ENCODE measurements at places on chromosomes 3 and 15. TPM values are rescaled to one million over a fixed set of nuclear protein-coding genes. Genes with fewer than 3 reads are reported as not detected.

Gene ATP13A4
- total RNA-seq = 1.1 TPM

DNA sequence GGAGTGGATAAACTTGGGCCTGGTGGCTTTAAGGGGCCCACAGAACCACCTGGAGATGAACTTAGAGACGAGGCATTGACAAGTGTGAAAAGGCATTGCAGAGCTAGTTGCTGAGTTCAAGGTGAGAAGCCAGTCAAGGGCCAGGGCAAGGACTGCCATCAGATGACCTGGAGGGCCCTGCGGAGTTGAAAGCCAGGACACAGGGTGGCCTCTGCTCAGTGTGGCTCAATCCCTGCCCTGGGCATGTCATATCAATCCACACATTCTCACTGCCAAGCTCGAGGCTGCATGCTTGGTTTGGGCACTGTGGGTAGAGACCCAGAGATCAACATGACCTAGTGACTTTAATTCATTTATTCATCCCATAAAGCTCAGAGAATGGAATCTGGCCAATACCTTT lies 9.2 kb downstream of the PAQR5 start:
- H3K27ac ChIP-seq = no peak overlapping the region
- no peak overlapping the region for H3K4me3 ChIP-seq
- H3K36me3 ChIP-seq = no peaks in the 10 kb centered on the region

DNA sequence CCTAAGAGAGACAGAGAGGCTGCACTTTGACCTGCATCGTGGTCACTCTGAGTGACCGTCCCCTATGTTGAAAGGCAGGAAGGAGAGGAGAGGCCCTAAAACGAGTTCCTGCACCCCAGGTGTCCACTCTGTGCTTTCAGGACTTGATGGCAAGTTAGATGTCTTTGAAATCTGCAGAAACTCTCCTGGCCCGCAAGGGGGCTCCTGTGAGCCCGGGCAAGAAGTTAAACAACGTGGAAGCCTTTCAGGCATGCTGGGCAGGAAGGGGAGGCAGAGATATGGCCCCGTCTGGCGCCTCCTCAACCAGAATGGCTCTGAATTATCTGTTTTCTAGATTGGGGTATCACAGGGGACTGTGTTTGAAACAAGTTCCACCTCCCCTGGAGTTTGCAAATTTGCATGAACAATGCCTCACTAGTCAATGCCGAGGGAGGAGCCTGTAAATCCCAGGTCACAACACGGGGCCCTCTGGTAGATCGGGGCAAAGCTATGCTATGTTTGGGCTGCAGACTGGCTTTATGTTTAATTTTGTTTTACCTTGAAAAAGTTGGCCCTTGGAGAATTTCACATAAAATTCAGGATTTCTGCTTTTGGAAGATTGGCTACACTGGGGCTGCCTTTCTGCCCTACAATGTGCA lies 9.8 kb downstream of the CTXND1 start:
- no peak overlapping the region for H3K27ac ChIP-seq
- no peak overlapping the region for H3K4me3 ChIP-seq
- H3K4me1 ChIP-seq = peaks cover 3% of the 10 kb centered on the region
- peaks cover 20% of the 10 kb centered on the region for H3K27me3 ChIP-seq
- DNase-seq = no peak

DNA sequence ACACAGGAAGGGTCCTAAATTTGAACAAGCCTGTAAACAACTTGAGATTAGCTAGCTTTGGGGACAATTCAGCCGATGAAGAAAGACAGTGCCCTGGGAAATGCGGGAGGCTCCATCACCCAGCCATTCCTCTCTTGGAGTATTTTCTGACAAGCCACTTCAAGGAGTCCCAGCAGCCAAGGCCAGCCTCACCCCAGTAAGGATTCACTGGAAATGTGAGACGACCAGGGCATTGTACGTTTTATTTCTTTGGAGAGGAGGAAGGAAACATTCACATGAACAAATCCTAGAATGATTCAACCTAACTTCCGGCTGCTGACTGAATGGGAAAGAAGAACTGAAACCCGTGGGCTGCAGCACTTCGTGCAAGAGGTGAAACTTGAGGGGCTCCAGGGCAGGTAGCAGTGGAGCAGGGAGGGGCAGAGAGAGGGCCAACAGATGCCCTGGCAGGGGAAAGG lies 116.4 kb upstream of the ARHGEF3 start:
- peak; percentile 47 for DNase-seq
- peaks cover 13% of the 10 kb centered on the region for H3K36me3 ChIP-seq
- no peaks in the 10 kb centered on the region for H3K27me3 ChIP-seq
- H3K27ac ChIP-seq = peak overlapping the region; percentile 98

DNA sequence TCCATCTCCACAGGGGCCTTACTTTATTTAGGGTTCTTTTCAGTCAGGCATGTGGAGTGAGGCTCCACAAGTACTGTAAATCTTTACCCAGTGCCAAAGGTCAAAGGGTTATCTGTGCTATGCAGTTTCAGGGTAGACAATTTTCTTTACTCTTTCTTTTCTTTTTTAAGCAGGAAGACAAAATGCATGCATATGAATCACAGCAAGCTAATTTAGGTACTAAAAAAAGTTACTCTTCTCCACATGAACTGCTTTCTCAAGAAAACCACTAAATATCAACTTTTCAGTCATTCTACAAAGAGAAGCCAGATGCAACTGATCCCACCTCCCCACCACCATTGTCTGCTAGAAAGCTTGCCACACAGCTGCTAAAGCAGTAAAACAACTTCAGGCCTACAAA lies 73.3 kb upstream of the PYGO1 start:
- no peak overlapping the region for H3K27ac ChIP-seq
- peaks cover 2% of the 10 kb centered on the region for H3K27me3 ChIP-seq
- H3K4me3 ChIP-seq = no peak overlapping the region
- H3K4me1 ChIP-seq = peaks cover 6% of the 10 kb centered on the region

Gene HRG
- not detected for total RNA-seq

GRCh38 chr3:137963463-137963862 lies 46.5 kb upstream of the CLDN18 start:
- no peak for DNase-seq
- H3K27me3 ChIP-seq = peaks cover 11% of the 10 kb centered on the region
- H3K4me1 ChIP-seq = no peaks in the 10 kb centered on the region
- no peak overlapping the region for H3K4me3 ChIP-seq
- no peaks in the 10 kb centered on the region for H3K36me3 ChIP-seq
- H3K27ac ChIP-seq = no peak overlapping the region

DNA sequence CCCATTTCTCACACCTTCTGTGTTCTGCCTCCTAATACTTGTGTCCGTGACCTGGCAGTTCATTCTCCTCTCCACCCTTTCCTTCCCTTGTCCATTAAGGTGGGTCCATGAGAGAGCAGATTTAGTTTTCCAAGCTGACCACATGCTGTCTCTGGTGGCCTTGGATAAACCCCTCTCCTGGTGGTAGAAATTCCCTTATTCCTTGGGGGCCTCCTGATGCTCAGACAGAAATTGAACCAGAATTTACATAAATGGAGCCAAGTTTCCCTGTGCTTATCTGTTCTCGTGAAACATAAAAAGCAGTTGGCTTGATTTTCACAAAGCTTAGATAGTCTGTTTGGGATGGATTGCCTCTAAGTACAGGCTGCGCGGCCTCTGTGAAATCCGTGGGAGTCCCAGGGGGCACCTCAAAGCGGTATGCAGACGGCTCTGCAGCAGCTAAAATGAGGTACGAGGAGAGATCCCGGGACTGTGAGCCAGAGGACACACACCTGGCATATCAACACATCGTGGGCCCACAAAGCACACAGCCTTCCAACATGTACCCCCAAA lies 101.0 kb upstream of the NMNAT3 start:
- no peak overlapping the region for H3K27ac ChIP-seq
- H3K36me3 ChIP-seq = no peaks in the 10 kb centered on the region
- no peaks in the 10 kb centered on the region for H3K4me1 ChIP-seq
- H3K27me3 ChIP-seq = no peaks in the 10 kb centered on the region

- H3K4me3 ChIP-seq = peak overlapping the region; percentile 5
- peaks cover 3% of the 10 kb centered on the region for H3K36me3 ChIP-seq
- H3K4me1 ChIP-seq = peaks cover 57% of the 10 kb centered on the region
- H3K27me3 ChIP-seq = peaks cover 15% of the 10 kb centered on the region
- peak overlapping the region; percentile 94 for H3K27ac ChIP-seq
- peak; percentile 70 for DNase-seq
Measured at GRCh38 chr15:68328443-68328842, 50.9 kb downstream of the FEM1B start.

Gene UCN2
- total RNA-seq = not detected

- no peak for DNase-seq
- H3K27me3 ChIP-seq = no peaks in the 10 kb centered on the region
- H3K4me1 ChIP-seq = peaks cover 20% of the 10 kb centered on the region
- H3K27ac ChIP-seq = no peak overlapping the region
- no peak overlapping the region for H3K4me3 ChIP-seq
Measured at GRCh38 chr3:125003369-125003853, 52.4 kb downstream of the HEG1 start.

DNA sequence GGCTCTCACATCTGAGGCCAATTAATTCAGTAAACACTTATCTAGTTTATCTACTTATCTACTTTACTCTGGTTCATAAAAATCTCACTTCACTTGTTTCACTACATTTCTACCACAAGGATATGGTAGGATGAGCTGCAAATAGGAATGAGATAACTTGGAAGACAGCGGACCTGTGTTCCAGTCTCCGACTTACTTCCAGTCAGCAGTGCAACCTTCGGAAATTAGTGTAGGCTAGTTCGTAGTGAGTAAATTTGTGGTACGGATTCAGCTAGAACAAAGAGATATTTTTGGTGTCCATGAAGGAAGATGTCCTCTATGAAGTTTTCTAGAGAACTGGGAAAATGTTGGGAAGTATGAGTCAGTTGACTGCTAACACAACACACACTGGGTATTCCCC lies 66.3 kb downstream of the TPRG1 start:
- H3K36me3 ChIP-seq = no peaks in the 10 kb centered on the region
- peaks cover 17% of the 10 kb centered on the region for H3K4me1 ChIP-seq
- H3K27me3 ChIP-seq = no peaks in the 10 kb centered on the region
- no peak overlapping the region for H3K4me3 ChIP-seq

Gene RBPMS2
- 0.10 TPM for total RNA-seq

DNA sequence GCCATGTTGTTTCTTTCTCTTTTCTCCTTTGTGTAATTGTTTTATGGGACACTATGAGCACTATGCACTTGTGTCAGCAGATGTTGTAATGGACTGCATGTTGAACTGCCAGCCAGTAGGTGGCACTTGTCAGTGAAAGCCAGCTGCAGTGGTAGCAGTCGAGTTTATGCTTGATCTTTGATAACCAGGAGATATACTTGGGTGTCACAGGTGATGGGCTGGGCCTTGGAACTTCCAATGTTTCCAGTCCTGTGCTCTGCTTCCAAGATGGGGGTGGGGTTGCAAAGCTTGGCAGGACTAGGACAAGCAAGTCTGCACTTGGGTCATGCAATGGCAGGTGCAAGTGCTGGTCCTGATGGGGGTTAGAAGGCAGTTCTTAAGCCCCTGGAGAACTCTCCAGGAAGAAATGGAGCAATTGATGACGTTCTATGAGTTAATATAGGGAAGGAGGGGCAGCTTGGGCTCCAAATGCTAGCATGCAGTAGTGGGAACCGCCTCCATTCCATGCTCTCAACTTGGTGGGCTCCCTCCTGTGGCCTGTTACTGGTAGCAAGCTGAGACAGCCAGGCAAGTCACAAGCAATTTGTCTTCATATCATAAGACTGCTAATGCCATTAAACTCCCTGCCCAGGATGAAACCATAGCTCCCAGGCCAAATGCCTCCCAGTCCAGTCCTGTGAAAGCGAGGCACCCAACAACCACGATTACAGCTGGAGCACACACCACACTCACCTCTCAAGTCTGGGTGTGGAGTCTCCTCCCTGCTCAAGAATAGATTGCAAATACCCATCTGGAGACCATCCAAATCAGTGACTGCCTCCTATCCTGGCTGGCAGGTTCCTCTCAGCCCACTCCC lies 287.2 kb downstream of the CGGBP1 start:
- H3K27ac ChIP-seq = no peak overlapping the region
- peaks cover 30% of the 10 kb centered on the region for H3K27me3 ChIP-seq
- DNase-seq = peak; percentile 56
- no peak overlapping the region for H3K4me3 ChIP-seq

- no peak overlapping the region for H3K27ac ChIP-seq
- no peaks in the 10 kb centered on the region for H3K27me3 ChIP-seq
- H3K4me3 ChIP-seq = no peak overlapping the region
- peaks cover 18% of the 10 kb centered on the region for H3K36me3 ChIP-seq
Measured at GRCh38 chr3:4320096-4320911, 17.1 kb downstream of the SETMAR start.

DNA sequence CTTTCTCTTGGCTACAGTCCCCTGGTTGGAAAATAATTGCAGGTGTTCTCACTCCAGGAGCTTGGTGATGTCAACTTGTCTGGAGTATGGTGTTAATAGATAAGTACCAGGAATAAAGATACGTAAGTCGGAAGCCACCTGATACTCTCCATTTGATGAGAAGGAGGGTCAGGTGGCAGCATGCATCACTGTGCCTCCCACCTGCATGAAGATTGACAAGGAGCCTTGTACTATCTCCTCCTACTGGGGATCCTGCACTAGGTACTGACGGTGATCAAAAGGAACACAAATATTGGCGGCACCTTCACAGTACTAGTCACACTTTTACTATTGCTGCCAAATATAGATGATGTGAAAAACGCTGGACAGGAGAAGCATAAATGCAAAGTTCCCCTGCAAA lies 32.6 kb upstream of the GABRB3 start:
- no peaks in the 10 kb centered on the region for H3K36me3 ChIP-seq
- no peak overlapping the region for H3K27ac ChIP-seq
- H3K27me3 ChIP-seq = no peaks in the 10 kb centered on the region
- DNase-seq = no peak

GRCh38 chr3:56019490-56020146 lies 448.6 kb downstream of the ERC2 start:
- no peaks in the 10 kb centered on the region for H3K27me3 ChIP-seq
- no peak overlapping the region for H3K27ac ChIP-seq
- no peaks in the 10 kb centered on the region for H3K4me1 ChIP-seq
- H3K4me3 ChIP-seq = no peak overlapping the region
- DNase-seq = no peak

GRCh38 chr15:80343554-80343992 lies 60.6 kb upstream of the ARNT2 start:
- H3K27ac ChIP-seq = no peak overlapping the region
- H3K27me3 ChIP-seq = peaks cover 20% of the 10 kb centered on the region

Gene CTXND1
- total RNA-seq = not detected

DNA sequence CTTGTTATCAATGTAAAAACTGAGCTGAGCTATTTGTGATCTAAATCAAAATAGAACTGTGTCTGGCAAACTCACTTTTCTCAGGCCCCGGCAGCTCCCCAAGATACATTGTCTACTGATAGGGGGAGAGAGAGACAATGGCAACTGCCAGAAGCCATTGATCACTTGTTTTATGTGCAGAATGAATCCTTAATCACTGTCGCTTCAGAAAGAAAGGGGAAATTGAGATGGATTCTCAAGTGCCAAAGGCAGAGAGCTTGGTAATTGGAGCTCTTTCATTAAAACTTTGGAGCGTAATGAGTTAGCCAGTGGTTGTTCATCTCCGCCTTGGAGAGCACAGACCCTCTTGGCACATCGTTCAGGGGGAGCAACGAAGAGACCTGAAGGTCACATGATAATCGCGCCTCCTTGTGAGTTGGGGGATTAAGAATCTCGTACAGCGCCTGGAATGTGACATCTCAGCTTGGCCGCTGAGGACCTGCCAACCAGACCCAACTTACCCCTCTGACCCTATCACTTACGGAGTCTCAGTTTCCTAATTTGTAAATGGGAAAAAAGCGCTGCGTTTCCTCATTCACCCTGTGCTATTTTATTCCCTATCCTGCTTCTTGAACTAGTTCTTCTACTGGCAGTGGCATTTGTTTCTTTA lies 252.8 kb downstream of the VPS13C start:
- no peaks in the 10 kb centered on the region for H3K36me3 ChIP-seq
- H3K4me1 ChIP-seq = no peaks in the 10 kb centered on the region
- H3K27me3 ChIP-seq = no peaks in the 10 kb centered on the region
- no peak for DNase-seq
- H3K27ac ChIP-seq = no peak overlapping the region

- H3K36me3 ChIP-seq = no peaks in the 10 kb centered on the region
- no peak overlapping the region for H3K4me3 ChIP-seq
- H3K4me1 ChIP-seq = no peaks in the 10 kb centered on the region
- peaks cover 2% of the 10 kb centered on the region for H3K27me3 ChIP-seq
- no peak overlapping the region for H3K27ac ChIP-seq
Measured at GRCh38 chr3:54882129-54882833, 45.6 kb downstream of the LRTM1 start.
